Liver (tissue), 10 donors: ENCODE measurements at places on chromosomes 3 and 15. TPM values are rescaled to one million over a fixed set of nuclear protein-coding genes. Genes with fewer than 3 reads are reported as not detected.

- no peaks in the 10 kb centered on the region for H3K36me3 ChIP-seq
- no peaks in the 10 kb centered on the region for H3K27me3 ChIP-seq
- H3K4me3 ChIP-seq: no peak overlapping the region
- H3K27ac ChIP-seq: no peak overlapping the region
- H3K4me1 ChIP-seq: no peaks in the 10 kb centered on the region
Measured at GRCh38 chr3:108118038-108118768, 27.4 kb upstream of the CD47 start.

DNA sequence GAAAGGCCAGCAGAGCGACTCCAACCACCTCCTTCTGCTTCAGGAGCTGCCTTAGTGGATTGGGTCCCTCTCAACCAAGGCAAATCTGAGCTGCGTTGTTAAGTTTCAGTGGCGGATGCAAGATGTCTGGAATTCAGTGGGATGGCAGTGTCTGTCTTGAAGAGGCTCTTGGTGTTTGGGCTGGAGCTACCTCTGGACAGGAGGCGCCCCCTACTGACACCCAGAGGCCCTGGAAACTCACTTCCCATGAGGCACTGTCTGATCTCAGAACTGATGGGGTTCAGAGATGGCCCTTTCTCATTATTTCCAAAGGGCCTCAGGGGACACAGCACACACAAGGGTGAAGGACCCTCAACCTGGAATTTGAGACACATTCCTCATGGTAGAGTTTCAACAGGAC is 6.0 kb upstream of the SLC28A1 start:
- H3K4me1 ChIP-seq: no peaks in the 10 kb centered on the region
- no peak overlapping the region for H3K4me3 ChIP-seq
- DNase-seq: peak; percentile 67
- H3K36me3 ChIP-seq: no peaks in the 10 kb centered on the region
- H3K27me3 ChIP-seq: no peaks in the 10 kb centered on the region

GRCh38 chr3:101602731-101603130 is 28.8 kb downstream of the PCNP start:
- DNase-seq: no peak
- H3K27me3 ChIP-seq: no peaks in the 10 kb centered on the region
- H3K4me3 ChIP-seq: no peak overlapping the region
- no peak overlapping the region for H3K27ac ChIP-seq

DNA sequence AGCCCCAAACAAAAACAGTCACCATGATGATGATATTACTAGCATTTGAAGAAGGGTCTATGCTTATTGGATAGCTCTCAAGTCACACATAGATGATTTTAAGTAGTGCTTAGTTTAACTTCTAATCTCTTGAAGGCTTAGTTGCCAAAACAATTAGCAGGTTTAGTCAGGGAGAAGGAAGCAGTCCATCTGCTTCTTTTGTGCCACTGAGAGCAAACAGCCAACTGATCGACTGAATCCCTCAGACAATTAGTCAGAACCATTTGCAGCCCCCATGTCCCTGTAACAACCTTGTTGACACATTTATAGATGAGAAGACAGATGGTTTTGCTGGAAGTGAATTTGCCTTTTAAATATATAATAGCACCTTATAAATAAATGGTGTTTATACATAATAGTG is 585.1 kb upstream of the SUCLG2 start:
- no peak overlapping the region for H3K4me3 ChIP-seq
- DNase-seq: no peak
- H3K4me1 ChIP-seq: no peaks in the 10 kb centered on the region
- no peaks in the 10 kb centered on the region for H3K27me3 ChIP-seq
- no peak overlapping the region for H3K27ac ChIP-seq
- H3K36me3 ChIP-seq: no peaks in the 10 kb centered on the region

GRCh38 chr3:45571969-45572368 is 22.6 kb upstream of the LIMD1 start:
- no peak overlapping the region for H3K27ac ChIP-seq
- no peaks in the 10 kb centered on the region for H3K36me3 ChIP-seq
- no peak for DNase-seq
- no peaks in the 10 kb centered on the region for H3K27me3 ChIP-seq
- no peak overlapping the region for H3K4me3 ChIP-seq

GRCh38 chr15:96992817-96993216 is 662.3 kb downstream of the NR2F2 start:
- H3K27me3 ChIP-seq: no peaks in the 10 kb centered on the region
- no peak for DNase-seq
- H3K36me3 ChIP-seq: no peaks in the 10 kb centered on the region
- no peak overlapping the region for H3K4me3 ChIP-seq
- no peak overlapping the region for H3K27ac ChIP-seq
- H3K4me1 ChIP-seq: no peaks in the 10 kb centered on the region

- DNase-seq: no peak
- H3K27ac ChIP-seq: no peak overlapping the region
- no peaks in the 10 kb centered on the region for H3K36me3 ChIP-seq
Measured at GRCh38 chr3:157354254-157354653, 82.4 kb upstream of the PTX3 start.

GRCh38 chr3:4006288-4006687 is 207.1 kb downstream of the LRRN1 start:
- no peak overlapping the region for H3K4me3 ChIP-seq
- no peaks in the 10 kb centered on the region for H3K27me3 ChIP-seq
- DNase-seq: no peak

DNA sequence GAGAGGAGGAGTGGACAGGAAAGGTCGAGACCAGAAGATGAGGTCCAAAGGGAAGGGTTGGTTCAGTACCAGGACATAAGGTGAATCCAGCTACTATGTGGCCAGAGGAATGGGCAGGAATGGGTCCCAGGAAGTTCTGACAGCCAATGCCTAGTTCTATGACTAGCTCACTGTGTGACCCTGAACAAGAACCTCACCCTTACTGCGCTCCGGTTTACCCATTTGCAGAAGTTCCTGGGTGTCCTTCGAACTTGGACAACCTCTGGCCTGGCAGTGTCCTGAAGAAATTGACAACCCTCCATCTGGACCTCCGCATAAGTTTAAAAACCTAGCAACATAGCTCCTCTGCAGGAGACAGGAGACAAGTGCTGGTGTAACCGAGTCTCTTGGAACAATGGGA is 12.2 kb upstream of the PSTPIP1 start:
- H3K27ac ChIP-seq: no peak overlapping the region
- no peaks in the 10 kb centered on the region for H3K27me3 ChIP-seq
- H3K4me1 ChIP-seq: no peaks in the 10 kb centered on the region
- no peak overlapping the region for H3K4me3 ChIP-seq
- no peaks in the 10 kb centered on the region for H3K36me3 ChIP-seq

GRCh38 chr3:44029100-44029499 is 212.6 kb upstream of the TOPAZ1 start:
- H3K27ac ChIP-seq: no peak overlapping the region
- H3K4me1 ChIP-seq: no peaks in the 10 kb centered on the region
- no peaks in the 10 kb centered on the region for H3K27me3 ChIP-seq
- DNase-seq: no peak

DNA sequence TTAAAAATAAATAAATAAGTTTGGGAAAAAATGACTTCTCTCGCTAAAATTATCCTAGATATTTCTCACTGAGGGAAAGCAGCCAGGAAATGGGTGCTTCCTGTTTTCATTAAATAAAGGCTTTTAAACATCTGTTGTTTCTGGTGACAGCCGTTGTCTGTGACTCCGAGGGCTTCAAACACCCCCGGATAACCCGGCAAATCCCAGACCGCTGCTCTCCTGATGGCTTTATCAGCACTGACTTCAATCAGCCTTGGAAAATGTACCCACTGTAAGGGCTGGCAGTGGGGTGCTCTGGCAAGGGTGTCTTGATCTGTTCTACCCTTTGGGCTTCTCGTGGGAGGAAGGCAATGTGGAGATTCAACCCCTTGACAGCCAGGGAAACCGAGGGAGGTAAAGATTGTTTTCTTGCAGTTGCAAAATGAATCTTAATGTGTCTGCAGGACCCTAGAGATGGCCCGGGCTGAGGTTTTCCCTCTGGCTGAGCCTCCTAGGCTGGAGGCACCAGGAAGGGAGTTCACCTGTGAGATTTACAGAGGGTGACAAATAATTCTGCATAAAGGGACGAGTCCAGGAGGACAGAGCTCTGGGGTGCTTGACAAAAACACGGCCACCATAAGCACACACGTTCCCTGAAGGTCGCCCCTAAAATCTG is 33.6 kb upstream of the SEC13 start:
- H3K27ac ChIP-seq: no peak overlapping the region
- no peak for DNase-seq
- H3K4me3 ChIP-seq: no peak overlapping the region
- no peaks in the 10 kb centered on the region for H3K4me1 ChIP-seq

PLSCR4 gene
- polyA plus RNA-seq: 23.8 TPM

SH3GL3 gene
- polyA plus RNA-seq: not detected
